CD4-positive, alpha-beta T cell treated with Interleukin-21 for 1 hour (primary cell): ENCODE measurements at places on chromosomes 11 and 22.
A peak's percentile ranks its signal among the peaks of the same experiment; 100 is the strongest.

- DNase-seq: peak; percentile 30
Observed at GRCh38 chr11:45801723-45802315, 3.1 kb upstream of the SLC35C1 start.

- DNase-seq: no peak
Observed at GRCh38 chr22:48404801-48405447, 1422.7 kb downstream of the BRD1 start.

- DNase-seq: peak; percentile 75
Observed at GRCh38 chr22:42180349-42180842, 49.8 kb upstream of the CYP2D6 start.

DNA sequence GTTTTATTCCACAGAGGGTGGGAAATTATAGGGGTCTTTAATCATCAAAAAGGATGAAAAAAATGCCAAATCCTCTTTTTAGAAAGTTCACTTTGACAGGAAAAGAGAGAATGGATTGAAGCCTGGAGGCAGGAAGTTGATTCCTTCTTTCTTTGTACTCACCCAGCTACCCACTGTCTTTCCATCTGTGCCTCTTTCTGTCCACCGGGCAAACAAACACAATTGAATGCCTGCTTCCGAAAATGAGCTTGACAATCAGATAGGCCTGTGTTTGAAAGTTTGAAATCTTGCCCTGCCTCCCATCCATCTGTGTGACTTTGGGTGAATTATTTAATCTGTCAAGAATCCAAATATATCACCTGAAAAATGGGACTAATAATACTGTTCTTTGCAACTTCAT is 81.1 kb downstream of the SCN3B start:
- DNase-seq: no peak

DNA sequence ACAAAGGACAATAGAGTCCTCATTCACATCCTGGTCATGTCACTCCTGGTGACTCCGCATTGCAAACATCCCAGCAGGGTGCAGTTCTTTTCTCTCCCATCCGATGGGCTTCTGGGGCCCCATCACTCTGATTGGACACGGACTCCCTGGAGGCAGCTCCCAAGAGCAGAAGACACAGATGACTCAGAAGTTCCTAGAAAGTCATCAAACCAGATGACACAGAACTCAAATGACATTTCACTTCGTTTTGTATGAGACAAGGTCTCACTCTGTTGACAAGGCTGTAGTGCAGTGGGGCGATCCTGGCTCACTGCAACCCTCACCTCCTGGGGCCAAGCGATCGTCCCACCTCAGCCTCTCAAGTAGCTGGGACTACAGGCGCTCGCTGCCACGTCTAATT is 33.2 kb downstream of the ZNF195 start:
- DNase-seq: no peak

GRCh38 chr11:124670732-124671131 is 2.8 kb downstream of the SIAE start:
- peak; percentile 53 for DNase-seq

DNA sequence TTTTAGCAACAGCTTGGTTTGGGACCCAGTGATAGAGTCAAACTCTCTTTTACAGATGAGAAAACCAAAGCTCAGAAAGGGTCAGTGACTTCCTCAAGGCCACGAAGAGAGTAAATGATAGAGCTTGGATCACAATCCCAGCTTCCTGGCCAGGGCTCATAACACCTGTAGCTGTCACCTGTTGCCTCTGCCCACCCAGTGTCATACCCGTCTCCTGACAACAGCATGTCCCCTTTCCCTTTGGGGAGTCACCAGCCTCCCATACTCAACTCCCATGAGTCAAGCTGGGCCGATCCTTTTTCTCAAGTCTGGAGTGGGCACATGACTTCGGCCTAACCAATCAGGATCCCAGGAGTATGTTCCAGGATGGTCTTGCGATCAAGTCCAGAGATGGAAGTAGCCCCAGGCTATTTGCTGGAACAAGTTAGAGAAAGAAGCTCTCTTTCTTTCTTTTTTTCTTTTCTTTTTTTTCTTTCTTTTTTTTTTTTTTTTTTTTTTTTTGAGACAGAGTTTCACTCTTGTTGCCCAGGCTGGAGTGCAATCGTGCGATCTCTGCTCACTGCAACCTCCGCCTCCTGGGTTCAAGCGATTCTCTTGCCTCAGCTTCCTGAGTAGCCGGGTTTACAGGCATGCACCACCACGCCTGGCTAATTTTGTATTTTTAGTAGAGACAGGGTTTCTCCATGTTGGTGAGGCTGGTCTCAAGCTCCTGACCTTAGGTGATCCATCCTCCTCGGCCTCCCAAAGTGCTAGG is 27.8 kb upstream of the MYH9 start:
- DNase-seq: no peak

- no peak for DNase-seq
Observed at GRCh38 chr11:64794526-64794925, 8.5 kb downstream of the MAP4K2 start.

GRCh38 chr11:80083531-80083951 is 642.7 kb upstream of the TENM4 start:
- DNase-seq: no peak

GRCh38 chr11:125902277-125902926 is 604 bp downstream of the PUS3 start:
- no peak for DNase-seq

DNA sequence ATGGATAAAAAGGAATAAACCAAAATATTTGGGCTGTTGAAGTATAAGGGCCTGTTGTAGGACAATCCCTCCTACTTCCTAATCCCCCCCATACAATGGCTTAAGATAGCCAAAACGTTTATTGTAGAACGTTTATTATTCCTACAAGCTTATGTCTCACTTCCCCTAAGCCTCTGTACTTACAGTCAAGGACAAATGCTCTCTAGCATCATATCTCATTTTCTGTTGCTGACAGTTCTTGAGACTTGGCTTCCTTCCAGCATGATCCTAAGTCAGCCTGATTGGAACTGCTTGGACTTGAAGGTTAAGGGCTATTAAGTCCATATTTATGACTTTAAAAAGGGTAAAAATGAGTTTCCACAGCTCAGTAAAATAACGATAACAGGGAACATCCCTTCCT is 8.8 kb downstream of the MISFA start:
- DNase-seq: no peak

- DNase-seq: no peak
Observed at GRCh38 chr22:32475468-32476010, 928 bp downstream of the FBXO7 start.
